ENCODE measurements at places on chromosomes 7 and 10.

DNA sequence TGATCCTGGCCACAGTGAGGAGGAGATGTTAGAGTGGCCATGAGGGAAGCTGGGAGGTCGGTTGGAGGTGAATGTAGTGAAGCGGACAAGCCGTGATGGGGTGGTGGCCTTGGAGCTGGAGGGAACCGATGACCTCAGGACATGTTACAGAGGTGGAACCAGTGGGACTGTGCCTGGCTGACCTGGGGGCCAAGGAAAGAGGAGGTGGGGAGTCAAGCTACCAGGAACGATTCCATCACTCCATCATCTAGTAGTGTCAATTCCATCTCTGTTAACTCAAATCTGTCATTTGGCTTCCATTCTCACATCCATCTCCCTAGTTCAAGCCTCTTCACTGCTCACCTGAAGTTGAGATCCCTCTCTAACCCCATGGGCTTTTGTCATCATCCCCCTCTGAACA is 102.4 kb upstream of the LYZL2 start:
- no peak for DNase-seq

- no peak for DNase-seq
Observed at GRCh38 chr7:150735596-150736358, 1.4 kb upstream of the GIMAP5 start.

DNA sequence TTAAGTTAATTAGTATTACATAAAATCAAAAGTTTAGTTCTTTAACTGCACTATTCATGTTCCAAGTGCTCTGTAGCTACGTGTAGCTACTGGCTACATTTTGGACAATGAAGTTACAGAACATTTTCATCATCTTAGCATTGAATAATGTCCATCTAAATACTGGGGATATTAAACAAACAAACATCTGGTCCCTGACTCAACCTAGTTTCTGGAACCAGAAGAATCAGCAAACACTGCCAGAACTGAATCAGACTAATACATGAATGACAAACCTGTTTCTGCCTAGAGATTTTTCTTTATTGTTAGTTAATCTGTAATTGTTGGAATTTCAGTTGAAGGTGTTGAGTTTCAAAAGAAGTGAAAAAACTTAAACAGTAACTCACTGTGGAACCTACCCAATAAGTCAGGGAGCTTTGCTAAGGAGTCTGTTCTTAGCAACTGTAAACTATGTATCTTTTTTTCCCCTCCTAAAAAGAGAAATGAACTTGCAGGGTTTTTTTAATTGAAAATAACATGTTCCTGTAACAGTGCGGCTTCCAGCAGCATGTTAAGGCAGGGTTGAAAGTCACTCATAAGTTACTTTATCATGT is 58.3 kb downstream of the CDK13 start:
- no peak for DNase-seq

DNA sequence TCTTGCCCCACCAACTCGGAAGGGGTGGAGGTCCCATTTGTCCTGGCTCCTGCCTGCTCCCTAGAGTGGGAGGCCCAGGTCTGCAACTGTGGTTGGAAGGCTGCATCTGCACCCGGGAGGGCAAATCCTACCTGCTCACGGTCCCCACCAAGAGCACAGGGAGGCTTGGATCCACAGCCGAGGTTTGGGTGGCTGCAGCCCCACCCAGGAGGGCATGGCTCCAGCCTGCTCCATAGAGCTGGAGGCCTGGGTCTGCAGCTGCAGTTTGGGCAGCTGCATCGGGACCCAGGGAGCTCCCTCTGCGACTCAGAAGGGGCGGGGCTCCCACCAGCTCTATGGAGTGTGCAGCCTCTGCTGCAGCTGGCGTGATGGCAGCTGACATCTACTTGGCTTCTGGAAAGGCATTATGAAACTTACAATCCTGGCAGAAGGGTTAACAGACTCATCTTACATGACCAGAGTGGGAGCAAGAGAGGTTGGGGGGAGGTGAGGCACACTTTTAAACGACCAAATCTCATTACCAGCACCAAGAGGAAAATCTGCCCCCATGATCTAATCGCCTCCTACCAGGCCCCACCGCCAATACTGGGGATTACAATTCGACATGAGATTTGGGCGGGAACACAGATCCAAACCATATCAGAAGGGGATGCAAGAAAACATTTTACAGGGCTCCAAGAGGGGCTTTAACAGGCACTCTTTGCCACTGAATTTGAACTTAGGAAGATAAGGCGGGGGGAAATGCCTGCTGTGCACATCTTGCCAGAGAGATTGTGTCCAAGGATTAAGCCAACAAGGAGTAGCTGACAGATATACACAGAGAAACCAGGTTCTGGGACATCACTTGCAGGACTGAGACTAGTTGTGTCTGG is 8.2 kb upstream of the BLVRA start:
- no peak for DNase-seq

DNA sequence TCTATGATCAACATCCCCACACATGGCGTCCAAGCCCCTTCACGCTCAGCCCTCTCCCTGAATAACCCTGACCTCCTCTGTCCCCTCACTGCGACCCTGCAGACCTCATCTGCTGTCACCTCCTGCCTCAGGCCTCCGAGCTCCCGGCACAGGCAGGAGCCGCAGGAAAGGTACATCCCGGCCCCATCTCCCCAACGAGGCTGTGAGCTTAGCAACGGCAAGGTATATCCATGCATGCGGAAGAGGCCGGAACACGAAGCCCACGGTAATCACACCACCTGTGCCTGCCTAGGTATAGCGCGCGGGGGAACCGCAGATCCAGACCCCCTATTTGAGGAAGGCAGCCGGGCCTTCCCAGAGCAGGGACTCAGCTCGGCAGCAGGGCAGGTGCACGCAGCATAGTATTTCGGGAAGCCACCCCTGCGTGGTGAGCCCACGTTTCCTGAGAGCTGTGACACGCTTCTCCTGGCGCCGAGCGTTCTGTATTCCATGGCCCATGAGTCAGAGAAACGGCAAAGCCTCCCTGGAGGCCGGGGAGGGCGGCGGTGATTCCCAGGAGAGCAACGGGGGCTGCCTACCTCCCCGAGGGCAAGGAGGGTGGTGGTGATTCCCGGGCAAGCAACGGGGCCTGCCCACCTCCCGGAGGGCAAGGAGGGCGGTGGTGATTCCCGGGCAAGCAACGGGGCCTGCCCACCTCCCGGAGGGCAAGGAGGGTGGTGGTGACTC is 50.1 kb upstream of the DNAAF5 start:
- no peak for DNase-seq

GRCh38 chr7:3533040-3533439 is 232.0 kb downstream of the SDK1 start:
- no peak for DNase-seq

- no peak for DNase-seq
Observed at GRCh38 chr7:11457419-11457818, 374.6 kb downstream of the THSD7A start.

- DNase-seq, result no peak
Observed at GRCh38 chr10:121481180-121481579, 117.1 kb downstream of the FGFR2 start.
